Stimulated activated CD8-positive, alpha-beta memory T cell treated with anti-CD3 and anti-CD28 coated beads, Interleukin-2, amount 100 ng/mL, for 1 hour (primary cell): ENCODE measurements at places on chromosomes 16 and 17.

DNA sequence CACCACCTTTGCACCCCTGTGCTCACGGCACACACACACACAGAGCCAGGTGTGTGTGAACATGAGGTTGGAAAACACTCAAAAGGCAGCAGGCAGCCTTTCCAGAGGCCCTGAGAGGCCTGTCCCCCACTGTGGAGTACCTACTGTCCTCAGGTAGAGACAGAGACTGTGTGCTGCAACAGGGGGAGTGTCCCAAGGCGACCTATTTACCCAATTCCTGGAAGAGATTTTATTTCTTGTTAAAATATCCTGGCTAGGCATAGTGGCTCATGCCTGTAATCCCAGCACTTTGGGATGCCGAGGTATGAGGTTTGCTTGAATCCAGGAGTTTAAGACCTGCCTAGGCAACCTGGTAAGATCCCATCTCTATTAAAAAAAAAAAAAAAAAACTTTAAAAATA lies 108.5 kb downstream of the COPRS start:
- DNase-seq: no peak

GRCh38 chr16:81647527-81647926 lies 131.6 kb upstream of the PLCG2 start:
- no peak for DNase-seq

DNA sequence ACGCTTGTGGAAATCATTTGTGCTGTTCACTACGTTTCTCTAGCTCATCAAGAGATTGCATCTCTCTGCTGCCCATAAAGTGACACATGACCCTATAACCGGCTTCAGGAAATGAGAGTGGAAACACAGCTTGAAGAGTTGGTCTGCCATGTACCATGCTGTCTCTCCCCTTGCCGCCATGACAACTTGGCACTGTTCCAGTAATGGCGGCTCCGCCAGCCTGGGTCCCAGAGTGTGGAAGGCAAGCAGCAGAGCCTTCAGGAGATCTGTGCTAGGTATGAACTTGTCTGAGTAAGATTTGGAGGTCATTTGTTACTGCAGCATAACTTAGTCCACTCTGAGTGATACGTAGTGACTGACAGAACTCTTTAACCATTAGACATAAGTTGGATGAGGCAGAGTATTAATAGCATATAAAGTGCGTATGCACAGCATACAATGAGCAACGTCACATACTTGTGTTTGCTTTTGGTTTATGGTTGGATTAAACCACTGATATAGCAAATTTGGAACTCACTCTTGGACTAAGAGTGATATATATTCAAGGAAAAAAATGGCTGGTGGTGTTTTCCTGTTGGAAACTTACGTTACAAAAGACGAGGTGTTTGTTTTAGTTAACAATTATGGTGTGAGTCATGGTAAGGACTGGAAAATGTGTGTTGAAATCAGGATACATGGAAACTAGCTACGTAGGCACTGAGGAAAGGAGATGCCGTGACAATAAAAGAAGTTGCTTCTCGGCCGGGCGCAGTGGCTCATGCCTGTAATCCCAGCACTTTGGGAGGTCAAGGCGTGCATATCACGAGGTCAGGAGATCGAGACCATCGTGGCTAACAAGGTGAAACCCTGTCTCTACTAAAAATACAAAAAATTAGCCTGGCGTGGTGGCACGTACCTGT lies 24.4 kb upstream of the PMP22 start:
- no peak for DNase-seq

DNA sequence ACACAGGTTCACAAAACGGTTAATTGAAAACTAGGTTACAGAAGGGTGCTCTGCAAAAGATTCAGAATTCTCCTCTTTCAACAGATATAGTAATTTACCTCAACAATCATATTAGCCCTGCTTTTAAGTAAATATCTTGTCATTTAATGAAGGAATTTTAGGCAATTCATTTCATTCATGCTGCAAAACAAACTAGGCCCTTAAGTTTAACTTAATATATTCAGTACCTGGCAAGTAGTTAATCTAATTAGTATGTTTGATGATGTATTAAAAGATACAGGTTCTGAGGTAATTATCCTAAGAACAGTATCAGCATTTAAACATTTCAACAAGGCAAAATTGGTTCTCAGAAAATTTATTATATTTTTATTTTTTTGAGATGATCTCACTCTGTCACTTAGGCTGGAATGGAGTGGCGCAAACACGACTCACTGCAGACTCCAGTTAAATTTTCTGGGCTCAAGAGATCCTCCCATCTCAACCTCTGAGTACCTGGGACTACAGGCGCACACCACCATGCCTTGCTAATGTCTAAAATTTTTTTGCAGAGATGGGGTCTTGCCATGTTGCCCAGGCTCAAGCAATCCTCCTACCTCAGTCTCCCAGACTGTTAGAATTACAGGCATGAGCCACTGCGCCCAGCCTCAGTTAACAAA lies 44.9 kb downstream of the SMURF2 start:
- DNase-seq: no peak

DNA sequence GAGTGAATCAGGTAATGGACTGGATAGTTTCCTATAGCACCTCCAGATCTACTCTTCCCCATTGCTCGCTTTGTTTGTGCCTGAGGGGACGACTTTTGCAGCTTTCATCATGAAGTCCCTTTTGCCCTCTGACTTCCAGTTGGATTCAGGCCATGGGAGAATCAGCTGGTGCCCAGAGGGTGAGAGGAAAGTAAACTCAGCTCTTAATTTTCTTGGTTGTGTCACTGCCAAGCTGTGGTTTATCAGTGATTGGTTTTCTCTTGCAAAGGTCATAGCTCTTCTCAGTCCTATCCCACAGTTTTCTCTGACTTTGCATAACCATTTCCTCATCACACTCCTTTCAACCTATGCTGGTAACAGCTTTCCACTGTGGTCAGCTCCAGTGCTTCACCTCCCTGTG lies 200.1 kb downstream of the KCNJ2 start:
- no peak for DNase-seq

DNA sequence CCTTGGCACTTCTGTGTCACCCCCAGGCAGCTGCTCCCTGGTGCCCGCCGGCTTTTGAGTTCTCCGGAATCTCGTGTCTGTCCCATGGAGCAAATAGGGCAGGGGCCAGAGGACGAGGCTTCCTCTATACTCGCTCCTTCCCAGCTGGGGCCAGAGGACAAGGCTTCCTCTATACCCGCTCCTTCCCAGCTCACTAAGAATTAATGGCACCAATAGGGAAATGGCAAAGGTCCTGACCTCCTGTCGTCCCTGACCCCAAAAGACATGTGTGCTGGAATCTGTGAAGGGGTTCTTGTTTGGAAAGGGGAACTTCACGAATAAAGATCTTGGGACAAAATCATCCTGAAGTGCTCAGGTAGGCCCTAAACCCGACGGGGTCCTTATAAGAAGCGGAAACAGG lies 7.6 kb downstream of the SGSH start:
- DNase-seq: no peak

DNA sequence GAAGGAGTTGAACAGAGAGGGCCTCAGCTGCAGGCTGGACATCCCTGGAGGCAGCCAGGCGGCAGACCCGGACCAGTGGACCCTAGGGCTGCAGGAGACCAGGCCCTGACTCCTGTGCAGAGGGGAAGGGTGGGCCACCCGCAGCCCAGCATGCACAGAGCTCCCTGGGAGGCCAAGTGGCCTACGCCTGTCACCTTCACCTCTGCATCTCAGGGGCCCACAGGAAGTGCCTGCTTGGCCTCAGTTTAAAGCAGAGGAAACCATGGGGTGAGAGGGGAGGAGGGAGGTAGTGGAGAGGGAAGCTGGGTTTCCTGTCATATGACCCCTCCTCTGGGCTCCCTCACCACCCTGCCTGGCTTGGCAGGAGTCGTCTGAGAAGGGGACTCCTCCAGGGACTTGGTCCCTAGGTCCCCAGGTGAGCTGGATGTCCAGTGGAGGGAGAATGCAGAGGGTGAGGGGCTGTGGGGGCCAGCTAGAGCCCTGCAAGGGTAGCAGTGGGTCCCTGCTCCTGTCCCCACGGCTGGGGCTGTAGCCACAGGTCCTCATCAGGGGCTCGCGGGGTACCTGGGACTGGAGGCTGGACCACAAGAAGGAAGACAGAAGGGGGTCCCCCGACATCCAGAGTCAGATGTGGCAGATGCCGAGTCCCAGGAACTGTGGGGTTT lies at the start of gene TMC8:
TSS of gene TMC8 (plus strand) at position 335 of the 665 bp plus-strand sequence. CDS start 818 bp downstream, outside the sequence.
- no peak for DNase-seq

DNA sequence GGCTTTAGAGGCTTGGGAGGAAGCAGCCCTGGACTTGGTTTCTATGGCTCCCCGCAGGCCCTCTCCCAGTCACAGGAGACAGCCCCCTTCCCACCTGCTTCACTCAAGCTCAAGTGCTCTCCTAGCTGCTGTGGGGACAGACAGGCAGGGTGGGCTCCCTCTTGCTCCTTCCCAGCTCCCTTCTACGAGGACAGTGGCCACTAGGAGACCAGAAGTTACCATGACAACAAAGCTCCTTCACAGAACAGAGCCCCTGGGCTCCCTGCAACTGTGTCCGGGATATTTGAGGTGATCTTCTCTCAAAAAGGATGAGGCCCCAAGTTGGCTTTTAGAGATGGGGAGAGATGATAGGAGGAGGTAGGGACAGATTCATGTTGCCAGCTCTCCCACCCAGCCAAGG lies 116.3 kb downstream of the AMFR start:
- no peak for DNase-seq

DNA sequence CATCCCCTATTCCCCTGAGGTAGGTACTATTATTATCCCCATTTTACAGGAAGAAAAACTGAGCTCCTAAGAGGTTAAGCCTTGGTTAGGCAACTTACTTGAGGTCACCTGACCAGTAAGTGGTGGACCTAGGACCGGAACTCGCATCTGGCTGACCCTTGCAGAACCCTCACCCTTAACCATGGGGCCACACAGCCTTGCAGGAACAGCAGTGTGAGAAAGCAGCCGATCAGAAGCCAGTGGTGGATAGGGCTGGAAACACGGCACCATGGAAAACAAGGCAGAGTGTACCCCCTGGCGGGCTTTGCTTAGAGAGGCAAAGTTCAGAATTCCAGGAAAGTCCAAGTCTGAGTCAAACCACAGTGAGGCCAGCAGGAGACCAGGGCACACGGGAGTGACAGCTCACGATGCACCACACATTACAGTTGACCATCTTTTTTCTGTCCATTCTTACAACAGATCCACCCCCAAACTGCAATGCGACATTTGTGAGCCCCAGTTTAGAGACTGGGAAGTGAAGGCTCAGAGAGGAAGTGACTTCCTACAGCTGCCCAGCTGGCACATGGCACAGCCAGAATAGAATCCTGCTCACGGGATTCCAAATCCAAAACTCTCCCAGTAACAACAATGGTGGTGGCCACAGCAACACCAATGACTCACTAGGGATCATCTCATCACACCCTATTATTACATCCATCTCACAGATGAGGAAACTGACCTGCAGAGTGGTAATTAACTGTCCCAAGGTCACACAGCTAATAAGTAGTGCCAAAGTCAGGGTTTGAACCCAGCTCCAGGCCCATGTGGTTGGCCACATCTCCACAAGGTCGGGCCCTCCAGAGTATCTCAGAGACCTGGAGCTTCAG lies 20.3 kb downstream of the KIFC3 start:
- DNase-seq: no peak

- DNase-seq: no peak
Observed at GRCh38 chr16:8874388-8874787, 5.6 kb upstream of the CARHSP1 start.

GRCh38 chr16:87035053-87035452 lies 282.1 kb downstream of the C16orf95 start:
- DNase-seq: no peak

- no peak for DNase-seq
Observed at GRCh38 chr17:28972437-28972836, 21.1 kb upstream of the PHF12 start.

GRCh38 chr16:71537643-71538042 lies 11.4 kb downstream of the CHST4 start:
- DNase-seq: no peak

DNA sequence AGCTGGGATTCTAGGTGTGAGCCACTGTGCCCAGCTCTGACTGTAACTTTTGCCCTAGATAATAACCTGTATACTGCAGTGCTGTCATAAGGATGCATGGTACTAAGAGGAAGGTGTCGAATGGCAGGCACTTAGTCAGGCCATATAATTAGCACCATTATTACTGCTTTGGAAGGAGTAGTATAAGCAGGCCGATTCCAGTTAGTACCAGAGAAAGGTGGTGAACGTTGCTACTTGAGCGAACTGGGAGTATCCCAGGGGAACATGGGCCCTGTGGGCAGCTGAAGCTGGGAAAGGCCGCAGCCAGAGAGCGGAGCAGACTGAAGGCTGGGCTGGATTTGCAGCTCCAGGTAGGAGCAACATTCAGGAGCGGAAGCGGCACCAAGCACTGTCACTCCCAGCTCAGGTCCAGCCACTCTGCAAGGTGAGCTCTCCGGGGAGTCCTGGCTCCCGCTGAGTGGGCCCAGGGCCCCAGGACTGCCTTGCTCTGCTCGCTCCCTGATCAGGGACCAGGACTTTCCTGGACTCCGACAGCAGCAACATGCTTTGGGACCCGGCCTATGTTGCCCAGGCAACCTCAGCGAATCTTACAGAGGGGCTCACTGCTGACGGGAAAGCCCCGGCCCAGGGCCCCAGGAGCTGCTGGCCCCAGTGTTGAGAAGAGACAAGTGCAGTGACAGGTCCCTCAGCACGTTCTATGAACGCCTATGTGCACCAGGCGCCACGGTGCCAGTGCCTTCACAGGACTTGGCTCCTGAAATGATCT lies 28.6 kb downstream of the C16orf74 start:
- no peak for DNase-seq

GRCh38 chr17:64223283-64223682 lies 39.8 kb downstream of the TEX2 start:
- no peak for DNase-seq

DNA sequence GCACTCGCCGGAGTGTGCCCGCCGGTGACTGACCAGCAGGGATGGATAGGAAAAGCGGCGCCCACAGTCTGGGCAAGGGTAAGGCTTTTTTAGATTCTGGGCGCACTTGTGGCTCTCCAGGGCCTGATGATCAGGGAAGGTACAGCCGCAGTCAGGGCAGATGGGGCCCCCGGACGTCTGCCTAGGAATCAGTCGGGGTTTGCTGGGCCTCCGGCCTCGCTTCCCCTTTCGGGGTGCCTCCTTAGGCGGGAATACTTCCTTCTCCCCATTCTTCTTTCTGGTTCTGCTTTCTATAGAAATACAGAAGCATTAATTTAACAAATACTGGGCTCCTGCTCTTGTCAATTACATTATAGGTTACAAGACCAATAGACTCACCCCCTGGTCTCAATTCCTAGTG lies 5.0 kb downstream of the ZNF689 start:
- no peak for DNase-seq

- no peak for DNase-seq
Observed at GRCh38 chr17:78935419-78936323, 10.5 kb upstream of the TIMP2 start.

DNA sequence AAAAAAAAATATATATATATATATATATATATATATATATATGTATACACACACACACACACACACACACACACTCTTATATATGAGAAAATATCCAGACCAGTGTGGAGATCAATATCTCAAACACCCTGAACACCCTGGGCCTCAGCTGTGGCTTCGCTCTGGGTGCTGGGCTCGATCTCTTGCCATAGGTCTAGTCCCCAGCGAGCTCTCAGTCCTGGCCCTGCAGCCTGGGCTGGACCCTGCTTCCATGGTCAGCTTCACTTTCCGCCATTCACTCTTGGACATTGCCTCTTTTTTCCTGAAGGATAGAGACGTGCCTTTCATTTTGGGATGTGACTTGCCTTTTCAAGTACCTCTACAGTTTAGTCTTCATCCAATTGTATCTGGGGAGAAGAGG lies 341.7 kb downstream of the CPPED1 start:
- DNase-seq: no peak
